NCI-H2081 (cell line): ENCODE measurements at places on chromosomes 6 and 20.

- DNase-seq: no peak
Measured at GRCh38 chr6:130218134-130218533, 4.6 kb downstream of the SAMD3 start.

DNA sequence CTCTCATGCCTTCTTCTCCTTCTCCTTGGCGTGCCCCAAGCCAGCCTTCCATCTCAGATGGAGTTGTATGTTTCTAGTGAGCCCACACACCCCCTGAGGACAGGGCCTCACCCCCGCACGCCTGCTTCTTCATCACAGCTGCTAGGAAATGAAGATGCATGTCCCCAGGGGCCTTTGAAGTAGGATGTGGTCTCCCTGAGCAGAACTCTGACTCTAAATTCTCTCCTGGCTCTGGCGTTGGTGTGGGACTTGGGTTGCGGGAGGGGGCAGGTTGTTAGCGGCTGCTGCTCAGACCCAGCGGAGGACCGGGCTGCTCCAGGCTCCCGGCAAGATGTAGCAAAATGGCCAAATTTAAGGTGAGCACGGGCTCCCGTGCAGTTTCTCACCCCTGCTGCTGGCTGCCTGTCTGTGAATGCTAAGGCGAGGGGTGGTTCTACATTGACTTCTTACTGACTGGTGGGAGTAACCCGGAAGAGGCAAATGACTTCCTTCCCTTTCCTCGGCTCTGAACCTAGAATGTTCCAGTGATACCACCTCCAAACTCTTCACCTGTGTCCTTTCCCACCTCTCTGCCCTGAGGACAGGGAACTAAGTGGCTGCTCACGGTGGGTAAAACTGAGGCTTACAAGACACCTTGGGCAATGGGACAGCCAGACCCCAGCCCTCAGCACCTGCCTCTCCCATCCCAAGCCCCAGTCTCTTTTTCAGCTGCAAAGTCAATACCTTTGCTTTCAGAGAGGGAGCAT, 8.8 kb downstream of the SYNJ2 start:
- DNase-seq: no peak

DNA sequence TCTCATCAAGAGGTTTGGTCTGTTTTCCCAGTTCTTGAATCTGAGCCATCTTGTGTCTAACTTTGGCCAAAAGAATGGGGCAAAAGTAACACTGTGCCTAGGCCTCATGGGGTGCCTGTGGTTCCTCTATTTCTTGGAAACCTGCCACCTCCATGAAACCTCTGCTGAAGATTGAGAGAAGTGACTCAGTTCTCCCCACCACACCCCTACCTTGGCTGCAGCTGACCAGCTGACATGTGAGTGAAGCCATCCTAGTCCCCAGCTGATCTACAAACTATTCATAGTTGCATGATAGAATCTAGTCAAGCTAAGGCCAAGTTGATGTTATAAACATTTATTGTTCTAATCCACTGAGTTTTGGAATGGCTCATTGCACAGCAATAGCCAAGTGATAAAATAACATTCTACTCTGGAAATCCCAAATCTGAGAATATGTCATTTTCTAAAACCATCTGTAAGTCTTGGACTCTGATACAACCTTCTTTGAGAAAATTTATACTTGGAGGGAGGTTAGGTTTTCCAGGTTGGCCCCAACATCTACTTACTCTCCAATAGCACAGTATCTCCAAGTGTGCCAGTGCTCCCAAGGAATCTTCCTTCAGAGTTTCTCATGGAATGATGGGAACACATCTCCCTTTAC, 107.0 kb upstream of the SMLR1 start:
- no peak for DNase-seq

- no peak for DNase-seq
Measured at GRCh38 chr20:33861458-33861857, 50.3 kb downstream of the CHMP4B start.

DNA sequence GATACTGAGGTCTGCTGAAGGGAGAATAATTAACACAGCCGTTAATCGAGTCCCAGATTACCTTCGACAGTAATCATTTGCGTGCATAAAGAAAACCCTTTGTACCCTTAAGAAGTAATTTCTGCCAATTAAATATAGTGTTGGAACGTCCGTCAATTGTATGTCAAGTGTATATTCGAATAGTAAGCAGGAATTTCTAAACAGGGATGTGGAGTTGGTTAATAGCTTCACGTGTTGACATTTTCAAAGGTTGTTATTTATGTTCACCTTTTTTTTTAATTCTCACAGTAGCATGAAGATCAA, 798 bp upstream of the SNAP91 start:
- DNase-seq: no peak

GRCh38 chr6:132780770-132781371, 17.6 kb downstream of the SLC18B1 start:
- DNase-seq: no peak

DNA sequence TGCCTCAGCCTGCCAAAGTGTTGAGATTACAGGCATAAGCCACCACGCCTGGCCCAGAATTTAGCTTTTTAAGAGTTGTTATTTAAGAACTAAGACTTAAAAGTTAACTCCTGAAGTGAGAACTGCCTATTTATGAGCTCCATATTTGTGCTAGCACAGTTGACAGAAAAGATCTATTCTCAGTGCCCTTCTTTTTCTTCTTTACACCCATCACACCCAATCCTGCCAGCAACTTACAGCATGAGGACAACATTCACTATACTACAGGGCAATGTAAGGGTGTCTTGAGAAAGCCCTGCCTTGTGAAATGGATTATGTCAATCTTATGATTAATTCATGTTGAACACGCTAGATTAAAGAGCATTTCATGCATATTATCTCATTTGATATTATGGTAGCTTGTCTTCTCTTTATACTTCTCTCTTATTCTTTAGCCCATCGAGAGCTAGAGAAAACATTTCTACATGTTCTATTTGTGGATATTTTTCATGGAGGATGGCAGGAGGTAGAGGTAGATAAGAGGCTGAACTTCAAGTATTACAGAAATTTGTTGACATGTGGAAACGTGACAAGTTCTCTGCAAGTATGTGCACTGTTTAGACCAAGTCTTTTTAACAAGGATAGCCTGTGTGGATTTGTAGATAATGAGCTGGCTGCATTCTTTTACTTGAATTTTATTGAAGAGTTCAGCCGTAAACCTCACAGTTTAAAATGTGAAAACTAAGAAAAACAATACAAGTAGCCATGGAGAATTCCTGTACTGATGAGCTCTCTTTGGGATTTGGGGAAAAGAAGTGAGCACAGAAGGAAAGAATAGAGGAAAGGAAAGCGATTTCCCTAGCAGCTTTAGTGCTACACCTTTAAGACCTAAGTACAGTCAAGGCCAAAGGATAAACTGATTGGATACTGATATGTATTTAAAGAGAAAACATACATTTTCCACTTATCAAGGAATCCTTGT, 212.2 kb downstream of the ARHGAP18 start:
- no peak for DNase-seq

DNA sequence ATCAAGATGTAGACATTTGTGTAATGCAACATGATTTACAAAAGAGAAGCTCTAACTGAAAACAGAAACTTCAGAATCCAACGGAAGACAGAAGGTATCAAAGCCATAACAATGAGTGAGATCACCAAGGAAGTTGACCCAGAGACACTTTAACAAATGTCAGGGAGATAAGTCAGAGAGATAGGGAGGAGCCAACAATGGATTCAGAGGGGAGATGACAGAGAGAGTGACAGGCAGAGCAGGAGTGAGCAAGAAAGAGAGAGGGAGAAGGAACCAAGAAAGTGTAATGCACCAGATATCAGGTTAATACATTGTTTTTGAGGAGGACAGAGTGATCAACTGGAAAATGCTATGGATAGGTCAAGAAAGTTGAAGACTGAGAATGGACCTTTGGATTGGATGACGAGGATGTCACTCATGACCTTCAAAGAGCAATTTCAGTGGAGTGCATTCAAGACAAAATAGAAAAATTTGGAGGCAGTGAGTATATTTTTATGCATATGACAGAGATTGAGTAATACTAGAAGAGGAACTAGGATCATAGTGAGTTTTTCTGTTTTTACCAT, 86.6 kb downstream of the TRDN start:
- no peak for DNase-seq

DNA sequence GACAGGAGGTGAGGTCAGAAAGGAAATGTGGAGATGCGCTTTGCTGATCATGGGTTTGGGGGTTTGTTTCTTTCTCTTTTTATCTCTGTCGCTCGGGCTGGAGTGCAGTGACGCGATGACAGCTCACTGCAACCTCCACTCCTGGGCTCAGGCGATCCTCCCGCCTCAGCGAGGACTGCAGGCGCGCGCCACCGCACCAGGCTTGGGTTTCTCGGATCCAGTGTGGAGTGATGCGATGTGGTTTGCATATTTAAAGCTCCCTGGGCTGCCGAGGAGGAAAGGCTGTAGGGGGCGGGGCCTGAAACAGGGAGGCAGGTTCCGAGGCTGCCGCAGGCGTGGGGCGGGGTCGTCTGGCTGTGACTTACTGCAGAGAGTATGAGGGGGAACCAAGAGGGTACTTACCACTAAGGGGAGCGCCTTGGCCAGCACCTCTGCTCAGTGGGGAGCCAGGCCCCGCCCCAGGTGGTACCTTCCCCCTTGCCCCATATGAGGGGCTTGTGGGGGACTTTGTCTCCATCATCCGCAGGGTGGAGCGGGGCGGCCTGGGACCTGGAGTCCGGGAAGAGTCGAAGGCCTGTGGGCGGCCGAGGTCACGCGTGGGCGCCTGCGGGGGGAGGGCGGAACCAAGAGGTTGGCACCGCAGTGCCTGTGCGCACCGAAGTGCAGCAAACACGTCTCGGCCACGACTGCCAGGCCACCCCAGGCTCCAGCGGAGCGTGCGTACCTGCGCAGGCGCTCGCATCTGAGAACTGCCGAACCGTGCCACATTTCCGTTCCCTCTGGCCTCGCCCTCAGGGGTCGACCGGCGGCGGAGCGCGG, 12.7 kb upstream of the BAK1 start:
- no peak for DNase-seq

DNA sequence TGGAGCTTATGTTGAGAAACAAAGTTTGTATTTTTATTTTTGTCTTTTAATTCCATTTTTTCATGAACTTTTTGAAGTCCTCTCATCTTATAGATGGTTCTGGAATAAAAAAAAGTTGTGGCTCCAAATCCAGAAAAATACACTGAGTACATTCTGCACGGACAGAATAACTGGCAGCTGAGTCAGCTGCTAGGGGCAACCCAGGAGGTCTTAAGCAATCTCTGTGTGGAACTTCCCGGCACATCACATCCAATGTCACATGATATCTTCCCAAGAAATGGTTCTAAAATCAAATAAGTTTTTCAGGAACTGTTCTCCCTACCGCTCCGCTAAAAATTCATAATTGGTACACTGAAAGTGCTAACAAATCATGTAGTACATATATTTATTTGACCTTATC, 29.8 kb downstream of the SLC13A3 start:
- no peak for DNase-seq

GRCh38 chr6:85062884-85063283, 298.5 kb upstream of the TBX18 start:
- DNase-seq: no peak

- no peak for DNase-seq
Measured at GRCh38 chr6:84665401-84665800, 99.0 kb downstream of the TBX18 start.

GRCh38 chr20:408843-409696, 971 bp downstream of the RBCK1 start:
- DNase-seq: no peak

DNA sequence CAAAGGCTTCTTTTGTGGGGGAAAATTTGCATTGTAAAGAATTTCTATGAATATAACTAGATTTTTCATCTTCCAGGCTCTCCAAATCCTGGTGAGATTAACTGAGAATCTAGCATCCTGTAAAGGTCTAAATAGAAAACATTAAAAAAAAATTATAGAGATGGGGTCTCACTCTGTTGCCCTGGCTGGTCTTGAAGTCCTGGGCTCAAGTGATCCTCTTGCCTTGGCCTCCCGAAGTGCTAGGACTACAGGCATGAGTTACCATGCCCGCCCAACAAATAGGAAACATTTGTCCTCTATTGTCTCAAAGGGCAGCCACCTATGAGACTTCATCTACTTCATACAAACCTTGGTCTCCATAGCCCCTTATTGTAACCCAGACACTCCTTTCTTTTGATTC, 25.2 kb upstream of the NCOA3 start:
- DNase-seq: no peak
